ENCODE measurements at places on chromosomes 11 and 22. TPM values are rescaled to one million over a fixed set of nuclear protein-coding genes. Genes with fewer than 3 reads are reported as not detected.

Gene KCNJ5
- total RNA-seq, result 0.58 TPM

Gene MRPL49
- total RNA-seq, result 22.8 TPM

Gene SGSM1
- 1.3 TPM for total RNA-seq

Gene GCAT
- total RNA-seq, result 158 TPM

DNA sequence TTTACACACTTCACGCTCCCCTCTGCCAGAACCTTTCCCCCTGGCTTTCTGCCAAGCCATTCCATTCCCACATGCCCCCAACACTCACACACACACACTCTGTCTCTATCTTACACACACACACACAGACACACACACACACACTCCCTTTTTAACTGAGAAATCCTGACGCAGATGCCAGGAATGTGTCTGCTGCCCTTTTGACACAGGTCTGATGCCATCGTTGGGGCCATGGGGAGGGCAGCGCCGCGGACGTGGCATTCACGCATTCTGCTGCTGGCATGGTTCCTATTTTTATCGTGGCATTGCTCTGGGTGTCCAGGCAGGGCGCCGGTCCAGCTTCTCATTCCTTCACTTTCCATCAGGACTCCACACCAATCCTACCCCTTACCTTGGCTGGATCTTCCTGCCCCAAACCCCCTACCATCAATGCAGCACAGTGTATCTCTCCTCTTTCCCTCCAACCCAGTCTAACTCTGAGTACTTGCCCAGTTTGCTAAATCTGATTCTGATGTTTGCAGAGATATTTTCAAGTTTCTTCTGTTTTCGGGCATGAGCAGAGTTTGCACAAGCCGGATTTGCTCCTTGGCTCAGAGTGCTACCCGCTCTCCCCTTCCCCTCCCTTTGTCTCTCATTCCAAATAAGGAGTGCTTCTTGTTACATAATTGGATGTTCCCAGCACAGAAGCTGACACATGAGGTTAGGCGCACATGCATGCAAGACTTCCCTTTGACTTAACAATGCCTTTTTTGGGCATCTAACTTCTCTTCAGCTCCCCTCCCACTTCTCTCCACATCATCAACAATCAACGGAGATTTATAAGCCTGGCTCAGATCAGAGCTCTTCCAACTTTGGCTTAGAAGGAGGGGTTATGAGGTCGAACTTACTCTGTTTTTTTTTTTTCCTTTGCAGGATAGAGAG lies 18.8 kb downstream of the SNX19 start:
- peak; percentile 86 for DNase-seq

- no peak for DNase-seq
These were observed 29.4 kb downstream of the AMBRA1 start for GRCh38 chr11:46564459-46564858.

DNA sequence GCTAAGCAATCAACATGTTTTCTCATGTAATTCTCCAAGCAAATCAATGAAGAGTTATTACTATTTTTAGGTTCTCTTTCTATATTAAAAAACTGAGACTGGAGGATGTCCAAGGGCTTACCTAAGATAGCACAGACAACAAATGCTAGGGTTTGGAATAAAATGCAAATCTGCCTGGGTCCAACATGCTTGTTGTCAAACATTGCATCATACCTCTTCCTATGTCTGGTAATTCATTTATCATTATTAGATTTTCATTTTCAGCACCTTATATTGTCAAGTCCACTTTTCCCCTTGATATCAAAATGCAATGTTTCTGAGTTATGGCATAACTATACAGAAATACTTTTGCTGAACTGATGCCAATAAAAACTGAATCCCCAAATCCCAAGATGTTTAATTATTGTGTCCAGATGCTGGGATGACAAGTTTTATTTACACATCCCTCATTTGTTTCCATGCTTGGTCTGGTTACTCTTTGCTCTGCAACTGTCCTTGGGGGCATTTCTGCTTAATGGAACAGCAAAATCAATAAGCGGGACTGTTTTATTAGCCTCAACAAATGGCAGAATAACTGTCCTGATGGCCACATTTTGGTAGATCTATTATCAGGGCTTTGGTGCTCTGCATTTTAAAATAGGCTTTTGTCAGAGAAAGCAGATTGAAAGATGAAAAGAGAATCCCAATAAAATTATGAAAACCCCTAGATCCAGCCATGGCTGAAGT lies 86.0 kb downstream of the C11orf87 start:
- no peak for DNase-seq

GRCh38 chr22:20523086-20523983 lies 15.9 kb downstream of the MED15 start:
- DNase-seq, result no peak

- DNase-seq, result no peak
These were observed 13.8 kb downstream of the TOLLIP start for GRCh38 chr11:1295591-1295990.
